ENCODE measurements at places on chromosomes 4 and X.

- no peak for DNase-seq
Measured at GRCh38 chrX:150450519-150451177, 87.5 kb downstream of the MAMLD1 start.

- no peak for DNase-seq
Measured at GRCh38 chr4:7559741-7560395, 125.1 kb upstream of the PSAPL1 start.

DNA sequence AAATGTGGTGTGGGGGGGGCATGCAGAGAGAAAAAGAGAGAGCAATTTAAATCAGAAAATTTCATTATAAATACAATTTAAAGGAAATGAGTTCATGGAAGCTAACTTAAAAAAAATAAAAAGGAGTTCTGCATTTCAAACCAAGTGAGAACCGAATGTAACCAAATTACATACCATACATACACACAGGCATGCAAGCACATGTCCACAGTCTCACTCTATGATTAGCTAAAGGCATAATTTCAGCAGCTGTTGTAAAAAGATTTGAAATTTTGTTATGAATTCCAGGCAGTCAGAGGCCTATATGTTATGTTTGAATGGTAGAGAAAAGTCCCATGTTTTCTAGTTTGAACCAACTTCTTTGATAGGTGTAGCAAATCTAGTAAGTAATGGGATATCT lies 611.6 kb upstream of the ADGRL3 start:
- no peak for DNase-seq

DNA sequence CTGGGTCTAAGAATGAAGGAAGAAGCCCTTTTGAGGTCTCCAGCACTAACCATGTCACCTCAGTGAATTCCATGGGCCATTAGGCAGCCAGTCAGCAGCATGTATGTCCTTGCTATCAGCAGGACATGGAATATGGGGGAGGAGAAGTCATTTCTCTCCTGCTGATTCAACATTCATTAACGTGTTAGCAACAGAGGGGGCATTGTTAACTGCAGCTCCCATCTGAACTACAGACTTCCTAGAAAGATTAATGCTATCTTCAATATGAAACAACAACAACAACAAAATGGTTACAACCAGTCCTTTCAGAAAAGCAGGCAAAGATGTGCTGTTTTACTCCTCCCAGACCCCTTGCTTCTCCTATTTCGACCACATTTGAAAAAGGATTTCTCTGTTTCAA lies 120.4 kb upstream of the SLC34A2 start:
- no peak for DNase-seq

DNA sequence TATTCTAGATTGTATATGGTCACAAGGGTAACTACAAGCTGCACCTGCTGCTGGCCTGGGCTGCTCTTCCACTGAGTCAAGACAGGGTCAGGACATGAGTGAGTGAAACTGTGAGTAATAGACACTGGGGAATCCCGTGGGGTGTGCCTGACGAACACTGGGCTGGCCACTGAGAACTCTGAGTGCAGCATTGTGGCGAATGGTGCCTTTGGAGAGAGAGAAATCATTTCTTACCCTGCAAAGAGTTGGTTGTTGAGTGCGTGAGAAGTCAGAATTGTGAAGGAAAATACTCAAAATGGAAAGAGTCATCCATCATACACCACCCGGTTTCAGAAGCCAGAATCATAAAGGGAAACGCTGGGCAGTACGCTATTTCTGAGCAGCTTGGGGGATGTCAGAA lies 43.1 kb upstream of the LSM6 start:
- DNase-seq: peak; percentile 10

DNA sequence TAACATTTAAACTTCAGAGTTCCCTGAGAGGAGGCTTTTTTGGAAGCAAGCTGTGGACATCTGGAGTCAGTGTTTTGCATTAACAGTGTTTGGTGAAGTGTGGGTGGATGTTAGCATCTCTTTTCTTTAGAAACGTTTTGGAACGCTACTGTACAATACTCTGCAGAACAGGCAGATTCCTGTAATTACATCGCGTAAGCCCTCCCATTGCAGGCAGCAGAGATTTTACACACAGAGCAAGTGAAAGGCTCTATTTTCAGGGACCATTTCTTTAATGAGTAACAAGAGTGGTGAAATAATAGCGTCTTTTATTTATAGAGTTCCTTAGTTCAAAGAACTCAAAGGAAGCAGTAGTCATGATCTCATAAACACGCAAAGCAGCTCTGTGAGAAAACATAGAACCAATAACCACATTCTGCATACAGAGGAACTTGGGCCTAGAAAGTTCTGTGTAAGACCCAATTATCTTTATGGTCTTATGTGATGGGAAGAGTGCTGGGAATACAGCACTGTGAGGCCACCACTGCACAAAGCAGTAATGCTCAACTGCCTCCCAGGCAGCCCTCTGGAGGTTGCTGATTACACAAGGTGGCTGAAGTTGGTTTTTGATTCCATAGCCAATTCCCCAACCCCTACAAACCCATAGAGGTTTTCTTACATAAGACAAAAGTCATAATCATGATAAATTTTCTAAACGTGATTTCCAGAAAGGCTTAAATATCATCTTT lies 298.7 kb upstream of the EPHA5 start:
- DNase-seq: no peak

GRCh38 chr4:1462009-1462767 lies 55.9 kb upstream of the NKX1-1 start:
- DNase-seq: no peak

DNA sequence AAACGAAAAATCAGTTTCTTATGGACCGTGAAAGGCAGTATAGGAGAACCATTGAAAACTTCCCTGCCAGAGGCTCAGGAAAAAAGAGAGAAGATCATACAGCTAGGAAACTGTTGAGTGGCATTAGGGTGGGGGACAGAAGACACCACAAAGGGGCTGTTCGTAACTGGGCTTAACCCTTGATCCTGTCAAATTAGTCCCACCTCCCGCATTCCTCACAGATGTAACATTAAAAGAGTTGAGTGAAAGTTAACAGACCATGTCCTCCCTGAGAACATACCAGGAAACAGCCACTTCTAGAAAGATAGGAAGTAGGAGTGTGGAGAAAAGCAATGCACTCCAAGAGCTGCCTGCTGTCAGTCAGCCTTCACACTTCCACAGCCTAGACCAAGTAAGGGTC lies 8.7 kb downstream of the SHROOM4 start:
- DNase-seq: no peak

- DNase-seq: no peak
Measured at GRCh38 chr4:52954560-52955170, 92.5 kb downstream of the RASL11B start.

GRCh38 chrX:74218895-74219294 lies 85.1 kb upstream of the ZCCHC13 start:
- DNase-seq: no peak

DNA sequence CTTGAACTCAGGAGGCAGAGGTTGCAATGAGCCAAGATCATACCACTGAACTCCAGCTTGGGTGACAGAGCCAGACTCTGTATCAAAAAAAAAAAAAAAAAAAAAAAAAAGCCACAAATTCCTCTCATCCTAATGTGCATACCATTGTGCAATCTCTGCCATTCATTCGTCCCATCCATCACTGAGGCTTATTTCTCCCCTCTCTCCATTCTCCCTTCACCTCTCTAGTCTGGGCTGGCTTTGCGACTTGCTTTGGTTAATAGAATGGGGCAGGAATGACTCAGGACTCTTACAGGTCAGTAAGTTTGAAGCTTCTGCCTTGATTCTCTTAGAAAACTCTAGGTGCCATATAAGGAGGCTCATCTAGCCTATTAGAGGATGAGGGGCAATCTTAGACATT lies 60.3 kb upstream of the DDX3X start:
- no peak for DNase-seq

- DNase-seq: no peak
Measured at GRCh38 chr4:106369456-106370060, 980 bp upstream of the GIMD1 start.
